ENCODE measurements at places on chromosomes 2 and 18.

GRCh38 chr2:219783359-219783975 is 156.0 kb downstream of the SLC4A3 start:
- DNase-seq: no peak

- peak; percentile 73 for DNase-seq
These were observed 37.4 kb downstream of the ACTR2 start for GRCh38 chr2:65264821-65265670.

GRCh38 chr18:56302156-56302555 is 336.2 kb downstream of the TXNL1 start:
- DNase-seq: no peak

GRCh38 chr2:226803410-226803809 is 3.8 kb upstream of the IRS1 start:
- DNase-seq: no peak

DNA sequence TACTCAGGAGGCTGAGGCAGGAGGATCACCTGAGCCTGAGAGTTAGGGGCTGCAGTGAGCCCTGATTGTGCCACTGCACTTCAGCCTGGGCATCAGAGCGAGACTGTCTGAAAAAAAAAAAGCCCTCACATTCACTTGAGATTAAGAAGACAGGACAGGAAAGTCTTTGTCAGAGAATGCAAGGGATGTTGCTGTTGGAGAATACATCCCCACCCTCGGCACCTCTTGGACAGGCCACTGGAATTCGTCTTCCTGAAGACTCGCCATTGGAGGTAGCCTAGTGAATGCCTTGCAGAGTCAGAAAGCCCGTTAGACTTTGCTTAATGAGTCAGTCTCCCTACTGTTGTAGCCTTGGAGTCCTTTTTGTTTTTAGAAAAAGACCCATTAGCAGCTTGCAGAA is 205.6 kb downstream of the FAM210A start:
- DNase-seq: no peak

DNA sequence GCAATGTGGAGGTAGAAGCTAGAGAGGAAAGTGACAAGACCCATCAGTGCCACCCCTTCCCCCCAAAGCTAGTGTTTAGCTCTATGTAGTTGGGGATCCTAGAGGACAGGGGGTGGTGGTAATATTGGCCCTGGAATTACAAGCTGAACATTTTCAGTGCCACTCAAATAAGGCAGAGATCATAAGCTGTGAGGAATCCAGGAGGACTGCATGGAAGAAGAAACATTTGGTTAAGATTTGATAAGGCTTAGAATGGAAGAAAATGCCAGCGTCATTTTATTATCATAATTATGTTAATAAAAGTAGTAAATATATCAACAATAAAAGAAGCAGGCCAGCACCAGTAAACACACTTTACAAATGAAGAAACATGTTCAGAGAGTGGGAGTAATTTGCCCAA is 33.7 kb downstream of the KCNK3 start:
- DNase-seq: no peak

DNA sequence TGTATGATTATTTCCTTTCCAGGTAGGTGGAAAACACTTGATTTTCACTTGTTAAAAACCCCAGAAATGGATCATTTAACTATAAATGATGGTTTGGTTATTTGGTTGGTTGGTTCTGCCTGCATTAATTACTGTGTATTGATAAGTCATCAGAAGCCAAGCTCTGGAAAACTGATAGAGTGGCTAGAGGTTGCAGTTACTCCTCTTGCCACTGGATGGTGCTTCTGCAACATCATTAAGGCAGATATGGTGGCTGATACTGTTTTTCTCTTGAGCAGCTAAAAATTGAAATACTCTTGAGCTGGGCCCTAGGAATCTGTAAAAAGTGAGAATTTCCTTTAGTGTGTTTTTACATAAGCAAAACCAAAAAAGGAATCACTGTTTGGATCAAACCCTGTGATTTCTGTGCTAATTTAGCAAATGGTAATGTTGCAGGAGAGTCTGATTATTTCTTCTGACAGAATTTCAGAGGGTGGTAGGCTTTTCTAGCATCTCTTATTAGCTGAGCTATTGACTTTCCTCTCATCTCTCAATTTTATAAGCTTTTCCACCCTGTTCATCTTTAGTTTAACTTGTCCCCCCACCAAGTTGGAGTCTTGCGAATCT is 54.3 kb downstream of the RAB10 start:
- DNase-seq: peak; percentile 37

DNA sequence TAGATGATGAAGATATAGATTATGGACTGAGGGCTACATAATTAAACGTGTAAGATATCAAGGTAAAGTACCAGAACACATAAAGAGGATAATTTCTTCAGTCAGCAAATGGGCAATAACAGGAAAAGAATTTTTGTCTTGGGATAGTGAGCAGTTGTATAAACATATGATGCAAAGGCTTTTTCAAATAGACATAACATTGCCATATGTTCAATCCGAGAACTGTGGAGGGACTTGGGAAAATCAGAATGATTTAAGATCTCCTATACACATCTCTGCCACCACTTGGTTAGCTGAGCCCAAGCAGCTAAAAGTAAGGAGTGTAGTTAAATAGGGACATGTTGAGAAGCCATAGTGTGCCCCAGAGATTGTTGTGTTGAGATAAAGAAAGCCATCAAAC is 287.6 kb upstream of the ZNF521 start:
- DNase-seq: no peak

DNA sequence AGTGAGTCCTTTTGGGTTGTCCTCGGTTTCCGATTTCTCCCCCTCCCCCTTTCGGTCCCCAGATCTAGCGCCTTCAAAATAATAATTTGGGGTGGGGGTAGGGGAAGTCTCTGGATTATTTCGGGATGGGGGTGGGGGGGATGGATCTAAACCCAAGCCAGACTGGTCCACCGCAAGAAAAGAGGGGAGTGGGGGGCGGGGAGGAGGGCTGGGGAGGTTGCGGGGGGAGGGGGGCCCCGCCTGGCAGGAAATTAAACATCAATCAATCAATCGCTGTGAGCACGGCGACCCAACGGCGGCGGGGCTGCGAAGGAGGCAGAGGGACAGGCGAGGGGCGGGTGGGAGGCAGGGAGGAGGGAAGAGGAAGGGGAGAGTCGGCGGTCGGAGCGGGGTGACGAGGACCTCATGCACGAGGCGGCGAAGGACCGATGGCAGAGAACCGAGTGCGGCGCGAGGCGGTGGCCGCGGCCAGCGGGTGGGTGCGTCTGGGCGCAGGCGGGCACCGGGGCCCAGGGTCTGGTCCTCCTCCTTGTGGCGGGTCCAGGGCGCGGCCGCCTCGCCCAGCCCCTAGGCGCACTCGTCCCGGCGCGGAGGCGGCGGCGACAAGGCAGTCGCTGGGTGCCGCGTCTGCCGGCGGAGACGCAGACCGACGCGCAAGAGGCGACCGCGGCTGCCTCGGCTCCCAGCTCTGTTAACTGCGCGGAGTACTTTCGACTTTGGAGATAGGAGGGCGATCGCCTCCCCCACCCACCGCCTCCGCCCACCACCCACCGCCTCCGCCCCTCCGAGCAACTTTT is 468 bp upstream of the SATB2 start:
- peak; percentile 15 for DNase-seq
